ENCODE measurements at places on chromosomes 5 and 9.
A peak's percentile ranks its signal among the peaks of the same experiment; 100 is the strongest.

- DNase-seq, result no peak
Measured at GRCh38 chr5:65906256-65906655, 20.1 kb upstream of the ERBIN start.

DNA sequence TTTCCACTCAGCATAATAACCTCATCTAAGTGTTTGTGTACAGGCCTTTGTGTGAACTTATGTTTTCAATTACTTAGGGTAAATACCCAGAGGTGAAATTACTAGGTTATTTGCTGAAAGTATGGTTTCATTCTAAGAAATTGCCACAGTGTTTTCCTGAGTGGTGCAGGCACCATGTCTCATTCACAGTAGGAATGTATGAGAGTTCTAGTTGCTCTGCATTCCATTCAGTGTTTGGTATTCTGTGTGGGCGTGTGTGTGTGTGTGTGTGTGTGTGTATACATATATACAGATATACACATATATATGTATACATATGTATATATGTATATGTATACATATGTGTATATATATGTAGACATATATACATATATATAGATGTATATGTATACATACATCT, 8.8 kb upstream of the SVEP1 start:
- DNase-seq, result no peak

GRCh38 chr5:135708481-135709207, 125.8 kb upstream of the SLC25A48 start:
- DNase-seq, result no peak

GRCh38 chr5:9785751-9786150, 155.6 kb upstream of the TAS2R1 start:
- no peak for DNase-seq

- DNase-seq, result no peak
Measured at GRCh38 chr5:41199660-41200059, 13.7 kb downstream of the C6 start.

DNA sequence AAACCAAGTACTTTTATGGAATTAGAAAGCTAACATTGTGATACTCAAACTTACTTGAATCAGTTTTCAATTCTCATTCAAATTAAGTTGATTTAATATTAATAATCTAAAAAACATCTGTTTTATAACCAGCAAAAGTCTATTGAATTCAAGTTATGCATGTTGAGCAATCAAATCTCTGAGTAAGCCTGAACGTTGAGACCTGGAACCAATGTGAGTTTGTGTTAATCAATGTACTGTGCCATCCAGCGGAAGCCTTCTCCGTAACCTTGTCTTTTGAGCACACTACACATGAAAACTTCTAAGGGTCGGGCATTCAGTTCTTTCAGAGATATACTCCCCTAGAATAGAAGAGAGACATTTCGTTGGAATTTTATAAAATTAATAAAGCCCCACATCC, 25.9 kb downstream of the SAR1B start:
- DNase-seq, result no peak

- peak; percentile 59 for DNase-seq
Measured at GRCh38 chr5:168987543-168988300, 313.2 kb downstream of the SLIT3 start.

DNA sequence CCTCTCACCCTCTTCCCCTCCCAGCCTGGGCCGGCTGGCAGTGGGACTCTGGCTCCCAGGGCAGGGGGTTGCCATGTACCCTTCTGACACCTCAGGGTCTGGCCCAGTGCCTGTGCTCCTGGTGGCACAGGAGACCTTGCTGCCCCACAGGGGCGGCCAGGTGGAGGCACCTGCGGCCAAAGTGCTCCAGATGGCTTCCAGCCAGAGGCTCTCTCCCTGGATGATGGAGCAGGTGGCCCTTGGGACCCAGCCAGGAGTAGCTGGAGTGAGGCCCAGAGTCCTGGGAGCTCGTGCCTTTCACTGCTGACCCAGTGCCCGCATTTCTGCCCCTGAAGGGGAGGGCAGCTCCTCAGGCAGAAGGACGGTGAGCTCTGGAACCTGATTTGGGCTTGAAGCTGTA, 87.3 kb downstream of the NTNG2 start:
- DNase-seq, result no peak

DNA sequence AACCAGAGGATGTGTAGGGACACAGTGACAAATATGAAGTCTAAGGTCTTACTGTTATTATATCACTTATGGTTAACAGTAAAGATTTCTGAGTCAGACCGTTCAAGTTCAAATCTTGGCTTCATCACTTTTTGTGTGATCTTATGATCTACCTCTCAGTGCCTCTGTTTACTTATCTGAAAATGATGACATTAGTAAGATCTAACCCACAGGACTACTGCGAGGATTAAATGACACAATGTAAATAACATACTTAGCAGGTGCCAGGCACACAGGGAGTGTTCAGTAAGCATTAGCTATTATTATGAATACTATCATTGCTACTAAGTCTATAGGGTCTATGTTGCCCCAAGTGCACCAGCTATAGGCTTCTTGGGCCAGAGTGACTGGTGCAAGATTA, 2.0 kb downstream of the IRF1 start:
- no peak for DNase-seq

DNA sequence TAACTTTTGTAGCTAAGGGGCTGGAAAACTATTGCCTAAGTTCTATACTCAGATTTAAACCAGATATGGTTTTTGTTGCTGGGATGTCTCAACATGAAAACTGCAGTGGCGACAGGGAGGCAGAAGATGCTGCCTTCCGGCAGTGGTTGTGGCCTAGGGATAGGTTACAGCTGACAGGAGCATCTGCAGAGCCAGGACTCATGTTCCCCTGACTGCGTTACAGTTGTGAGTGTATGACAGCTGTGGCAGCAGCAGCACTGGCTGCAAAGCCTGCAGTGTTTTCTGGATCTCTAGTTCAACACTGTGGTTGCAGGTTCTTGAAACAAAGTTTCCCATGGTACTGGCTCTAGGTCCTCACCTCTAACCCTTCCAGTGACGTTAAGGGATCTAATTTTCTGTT, 498.8 kb upstream of the CDH18 start:
- DNase-seq, result no peak

GRCh38 chr5:61578858-61579503, 246.9 kb downstream of the ZSWIM6 start:
- no peak for DNase-seq

DNA sequence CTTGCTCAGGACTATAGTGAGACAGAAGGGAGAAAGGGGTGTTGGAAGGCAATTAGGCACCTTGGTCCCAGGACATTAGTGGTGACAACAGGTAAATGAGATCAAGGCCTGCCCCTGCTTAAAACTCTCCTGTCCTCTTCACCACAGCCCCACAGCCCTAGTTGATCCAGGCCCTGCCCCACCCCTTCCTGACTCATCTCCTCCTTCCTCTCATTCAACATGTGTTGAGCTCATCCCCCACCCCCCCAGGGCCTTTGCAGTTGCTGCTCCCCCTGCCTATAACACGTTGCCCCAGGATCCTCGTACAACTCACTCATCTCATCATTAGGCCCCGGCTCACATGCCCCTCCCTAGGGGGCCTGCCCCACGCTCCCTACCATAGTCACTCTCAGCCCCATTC, 66.8 kb downstream of the TSPAN17 start:
- DNase-seq, result no peak

GRCh38 chr5:37742111-37742510, 97.7 kb downstream of the GDNF start:
- no peak for DNase-seq

DNA sequence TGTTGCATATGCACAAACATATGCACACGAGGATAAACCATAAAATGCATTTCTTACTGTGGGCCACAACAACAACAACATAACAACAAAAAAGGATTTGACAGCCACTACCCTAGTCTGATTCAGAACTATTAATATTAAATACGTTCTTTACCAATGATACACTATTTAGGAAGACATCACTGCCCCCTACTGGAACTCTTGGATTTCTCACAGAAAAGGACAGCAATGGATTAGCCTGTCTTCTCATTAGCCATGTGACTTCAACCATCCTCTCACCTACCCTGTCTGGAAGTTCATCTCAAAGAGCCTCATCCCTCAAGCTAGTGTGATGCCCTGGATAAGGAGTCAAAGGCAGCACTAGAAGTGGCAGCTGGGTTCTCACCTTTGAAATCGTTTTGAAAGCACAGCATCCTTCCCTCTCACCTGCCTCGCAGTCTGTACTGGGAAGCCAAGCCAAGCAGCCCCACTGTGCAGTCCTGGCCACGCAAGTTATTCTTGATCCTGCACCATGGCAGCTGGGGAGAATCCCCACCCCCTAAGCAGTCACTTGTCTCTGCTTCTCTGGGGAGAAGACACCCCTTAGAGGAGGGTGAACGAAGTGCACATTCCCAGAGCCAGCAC, 64.6 kb downstream of the SH3TC2 start:
- peak; percentile 37 for DNase-seq
